CD4-positive, alpha-beta T cell (primary cell): ENCODE measurements at places on chromosomes 5 and 9. TPM values are rescaled to one million over a fixed set of nuclear protein-coding genes. Genes with fewer than 3 reads are reported as not detected.

GRCh38 chr5:130963798-130964197 lies 201.3 kb downstream of the HINT1 start:
- H3K4me1 ChIP-seq: no peaks in the 10 kb centered on the region
- H3K36me3 ChIP-seq: no peaks in the 10 kb centered on the region
- no peaks in the 10 kb centered on the region for H3K27me3 ChIP-seq
- no peak overlapping the region for H3K4me3 ChIP-seq
- H3K27ac ChIP-seq: no peak overlapping the region

Gene GPR151
- total RNA-seq: not detected

Gene XPA
- total RNA-seq: 20.2 TPM

Gene CDH9
- total RNA-seq: not detected

- no peak for DNase-seq
- no peak overlapping the region for H3K4me3 ChIP-seq
- H3K27ac ChIP-seq: no peak overlapping the region
- H3K36me3 ChIP-seq: no peaks in the 10 kb centered on the region
- peaks cover 9% of the 10 kb centered on the region for H3K4me1 ChIP-seq
These were observed 65.4 kb upstream of the TNFSF8 start for GRCh38 chr9:114995681-114996221.
